Hippocampal formation (tissue), 2 donors: ENCODE measurements at places on chromosomes 7 and 10.

- DNase-seq = no peak
Observed at GRCh38 chr7:4700577-4701235, 18.6 kb downstream of the FOXK1 start.

DNA sequence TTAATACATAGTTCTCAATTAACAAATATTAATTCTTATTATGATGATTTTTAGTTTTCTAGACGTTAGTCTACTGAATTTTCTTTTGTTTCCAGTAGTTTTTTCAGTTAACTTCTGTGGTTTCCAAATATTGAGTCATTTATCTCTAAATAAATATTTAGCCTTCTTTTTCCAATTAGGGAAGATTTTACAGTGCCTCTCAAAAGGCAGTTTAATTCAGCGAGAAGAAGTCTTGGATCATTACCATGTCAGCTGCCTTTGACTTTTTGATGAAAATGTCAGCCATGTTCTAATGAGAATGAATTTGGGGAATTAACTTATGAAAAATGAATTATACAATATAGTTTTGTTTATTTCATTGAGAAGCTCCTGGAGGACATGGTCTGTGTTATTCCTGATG is 90.0 kb downstream of the CDK14 start:
- no peak for DNase-seq

GRCh38 chr7:95318501-95319100 is 5.7 kb downstream of the PON1 start:
- DNase-seq = no peak

GRCh38 chr10:76901701-76902100 is 735.9 kb downstream of the KCNMA1 start:
- DNase-seq = no peak

DNA sequence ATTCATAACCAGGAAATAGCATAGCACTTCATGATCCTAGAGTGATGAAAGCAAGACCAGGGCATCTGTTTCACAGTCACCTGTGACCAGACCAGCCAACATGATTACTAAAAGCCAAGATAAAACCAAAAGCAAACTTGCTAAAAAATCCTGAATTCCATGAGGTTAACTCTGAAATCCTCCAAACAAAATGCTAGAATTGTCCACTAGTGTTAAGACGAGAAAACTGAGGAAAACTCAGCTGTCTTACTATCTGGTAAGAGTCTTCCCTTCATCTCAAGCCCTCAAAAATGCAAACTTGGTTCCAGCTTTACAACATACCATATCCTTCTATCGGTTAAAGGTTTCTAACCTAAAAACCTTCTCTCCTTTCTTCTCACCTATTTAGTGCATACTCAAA is 1.3 kb upstream of the NPM3 start:
- DNase-seq = no peak

GRCh38 chr7:111138193-111138569 is 47.3 kb downstream of the LRRN3 start:
- peak; percentile 8 for DNase-seq

DNA sequence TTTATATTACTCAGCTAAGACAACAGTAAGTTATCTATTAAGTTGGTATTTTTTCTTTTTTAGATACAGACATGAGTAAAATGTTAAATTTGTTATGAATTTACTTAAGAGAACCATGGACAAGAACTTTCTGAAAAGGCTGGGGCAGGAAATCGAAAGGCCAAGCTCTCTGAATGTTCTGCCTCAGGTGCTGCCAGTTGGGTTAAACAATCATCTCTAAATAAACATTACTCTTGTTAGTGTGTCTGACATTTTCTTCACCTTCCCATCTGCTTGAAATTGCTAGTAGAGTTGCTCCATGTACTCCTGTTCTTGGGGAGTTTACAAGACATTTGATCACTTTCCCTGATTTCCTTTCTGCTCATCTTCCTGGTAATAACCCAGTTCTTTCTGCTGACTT is 87.5 kb downstream of the ANKRD7 start:
- no peak for DNase-seq

DNA sequence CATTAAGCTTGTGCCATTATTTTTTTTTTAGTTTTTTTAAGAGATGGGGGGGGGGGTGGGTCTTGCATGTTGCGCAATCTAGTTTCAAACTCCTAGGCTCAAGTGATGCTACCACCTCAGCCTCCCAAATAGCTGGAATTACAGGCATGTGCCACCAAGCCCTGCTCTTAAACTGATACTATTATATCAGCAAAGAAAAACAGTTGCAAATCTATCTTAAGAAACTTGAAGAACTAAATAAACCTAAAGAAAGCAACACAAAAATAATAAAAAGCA is 47.5 kb downstream of the BRAF start:
- no peak for DNase-seq

DNA sequence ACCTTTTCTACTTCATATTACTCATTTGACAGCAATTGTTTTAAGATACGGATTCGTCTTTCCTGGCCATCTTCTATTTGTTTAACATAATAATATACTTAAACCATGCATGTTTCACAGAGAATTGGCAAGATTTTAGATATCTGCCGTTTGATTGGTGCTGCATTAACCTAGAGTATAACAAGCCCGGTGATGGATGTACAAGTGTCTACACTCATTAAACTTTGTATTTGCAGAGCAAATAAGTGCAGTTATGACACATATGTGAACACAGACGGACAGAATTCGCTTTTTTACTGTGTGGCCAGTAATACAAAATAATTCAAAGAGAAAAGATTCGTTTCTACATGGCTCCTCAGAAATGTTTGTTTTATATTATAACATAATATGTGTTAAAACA is 116.1 kb downstream of the ARL4A start:
- DNase-seq = no peak

GRCh38 chr10:127877699-127878098 is 15.0 kb downstream of the CLRN3 start:
- no peak for DNase-seq

GRCh38 chr7:20198260-20198659 is 18.9 kb downstream of the MACC1 start:
- no peak for DNase-seq

GRCh38 chr10:93123766-93124165 is 50.1 kb downstream of the CYP26A1 start:
- no peak for DNase-seq

DNA sequence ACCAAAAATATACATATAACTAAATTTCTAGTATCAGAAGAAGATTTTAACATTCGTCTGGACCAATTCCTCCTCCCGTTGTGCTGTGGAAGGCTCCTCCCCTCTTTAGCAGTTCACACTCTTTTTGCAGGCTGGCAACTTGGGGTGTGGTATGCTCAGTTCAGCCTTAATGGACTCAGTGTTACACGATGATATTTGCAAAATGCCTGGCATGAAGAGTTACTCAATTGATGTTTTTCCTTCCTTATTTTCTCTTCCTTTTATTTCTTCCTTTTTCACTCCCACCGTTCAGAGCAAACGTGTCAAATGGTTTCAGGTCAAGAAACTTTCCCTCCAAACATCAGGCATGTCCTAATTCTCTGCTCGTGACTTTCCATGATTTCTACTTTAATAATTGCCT is 248.3 kb downstream of the PHF14 start:
- DNase-seq = no peak

DNA sequence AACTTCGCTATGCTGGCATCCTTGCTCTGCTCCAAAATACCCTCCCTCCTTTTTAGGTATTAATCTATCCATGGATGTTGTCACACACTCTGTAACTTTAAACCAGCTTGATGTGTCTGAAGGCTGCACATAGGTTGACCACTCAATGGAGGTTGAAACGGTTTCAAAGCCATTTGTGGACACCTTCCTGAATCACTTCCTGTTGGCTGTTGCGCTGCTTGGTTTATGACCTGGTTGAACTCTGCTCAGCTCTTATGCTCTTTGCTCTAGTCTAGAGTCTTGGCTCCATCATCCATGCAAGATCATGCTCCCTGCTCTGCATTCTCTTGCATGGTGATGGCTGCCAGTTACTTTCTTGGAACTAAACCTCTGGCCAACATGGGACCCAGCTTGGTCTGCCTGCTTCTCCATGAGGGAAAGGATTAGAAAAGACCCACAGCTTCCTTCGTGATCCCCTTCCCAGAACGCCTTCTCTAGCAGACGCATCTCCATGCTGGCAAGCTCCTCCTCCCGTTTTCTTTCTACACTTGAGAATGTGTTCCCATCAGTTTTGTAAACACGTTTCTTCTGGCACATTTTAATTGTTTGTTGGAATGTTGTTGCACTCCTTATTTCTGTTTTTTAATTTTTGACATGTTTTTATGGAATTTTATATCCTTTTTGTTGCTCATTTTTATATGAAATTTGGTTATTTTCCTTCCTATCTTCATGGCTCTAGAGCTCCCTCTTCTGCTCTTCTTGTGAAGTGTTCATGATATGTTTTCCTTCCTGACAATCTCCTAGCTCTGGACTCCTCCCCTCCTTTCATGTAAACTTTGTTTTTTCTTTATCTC is 149.8 kb downstream of the XPNPEP1 start:
- DNase-seq = no peak

- no peak for DNase-seq
Observed at GRCh38 chr7:8177109-8177933, 84.6 kb downstream of the ICA1 start.

DNA sequence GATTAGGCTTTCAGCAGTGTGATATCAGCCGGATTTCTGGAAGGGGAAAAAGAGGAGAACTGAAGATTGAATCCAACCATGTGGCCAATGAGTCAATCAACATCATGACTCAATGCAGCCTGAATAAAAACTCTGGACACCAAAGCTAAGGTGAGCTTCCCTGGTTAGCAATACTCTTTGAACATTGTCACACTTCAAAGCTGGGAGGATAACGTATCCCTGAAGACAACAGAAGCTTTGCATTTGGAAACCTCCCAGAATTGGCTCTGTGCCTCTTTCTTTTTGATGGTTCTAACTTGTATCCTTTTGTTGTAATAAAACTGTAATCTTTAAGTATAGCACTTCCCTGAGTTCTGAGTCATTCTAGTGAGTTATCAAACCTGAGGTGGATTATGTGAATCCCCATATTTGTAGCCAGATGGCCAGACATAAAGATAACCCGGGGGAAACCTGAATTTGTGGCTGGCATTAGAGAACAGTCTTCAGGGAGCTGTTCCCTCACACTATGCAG is 284.4 kb downstream of the IPMK start:
- no peak for DNase-seq

- DNase-seq = no peak
Observed at GRCh38 chr7:22356010-22356691, 803 bp downstream of the RAPGEF5 start.

DNA sequence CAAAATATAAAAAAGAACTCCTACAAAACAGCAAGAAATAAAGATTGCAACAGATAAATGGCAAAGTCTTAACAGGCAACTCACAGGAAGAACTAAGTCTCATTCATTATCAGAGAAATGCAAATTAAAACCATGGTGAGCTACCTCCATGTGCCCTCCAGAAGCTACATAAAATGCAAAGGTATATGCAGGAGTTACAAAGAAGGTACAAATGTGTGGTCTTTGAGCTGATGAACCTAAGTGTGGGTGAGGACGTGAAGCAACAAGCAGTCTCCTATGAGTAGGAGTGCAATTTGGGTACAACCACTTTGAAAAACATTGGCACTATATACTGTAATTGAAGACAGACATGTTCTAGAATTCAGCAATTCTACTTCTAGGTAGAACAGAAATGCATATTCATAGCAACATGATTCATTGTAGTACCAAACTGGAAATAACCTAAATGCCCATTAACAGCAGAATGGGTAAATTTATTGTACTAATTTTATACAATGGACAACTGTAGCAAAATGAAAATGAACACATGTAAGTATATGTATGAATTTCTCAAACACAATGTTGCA is 61.6 kb upstream of the KCNMA1 start:
- DNase-seq = no peak

DNA sequence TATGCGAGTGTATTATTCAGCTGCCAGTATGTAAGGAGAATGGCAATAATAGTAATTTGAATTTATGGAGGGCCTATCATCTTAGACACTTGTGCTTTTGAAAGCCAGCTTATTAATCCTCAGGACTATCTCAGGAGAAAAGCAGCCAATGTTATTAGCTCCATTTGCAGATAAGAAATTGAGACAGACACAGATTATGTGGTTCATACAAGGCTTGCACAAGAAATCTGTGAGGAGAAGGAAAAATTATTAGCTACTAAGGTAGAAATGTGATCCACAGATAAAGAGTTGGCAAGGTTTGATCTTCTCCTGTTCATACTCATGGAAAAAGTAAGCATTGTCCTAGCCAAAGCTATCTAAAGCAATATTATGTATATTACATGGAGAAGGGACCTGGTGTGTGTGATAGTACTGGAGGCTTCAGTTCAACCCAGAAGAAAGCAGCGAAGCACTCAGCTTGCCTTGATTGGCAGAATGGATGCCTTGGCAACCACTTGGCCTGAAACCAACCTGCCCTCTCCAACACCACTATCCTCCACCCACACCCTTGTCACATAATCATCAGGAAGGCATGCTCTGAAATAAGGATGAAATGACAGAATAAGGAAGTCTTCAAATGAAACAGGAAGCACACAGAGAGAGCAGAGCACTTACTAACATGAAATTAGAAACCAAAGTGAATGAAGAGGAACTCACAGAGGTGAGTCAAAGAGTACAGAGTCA is 18.0 kb downstream of the MACC1 start:
- DNase-seq = no peak

GRCh38 chr10:114732931-114733330 is 74.9 kb upstream of the ABLIM1 start:
- no peak for DNase-seq

GRCh38 chr10:87092861-87093631 is 1.6 kb downstream of the GLUD1 start:
- DNase-seq = no peak

GRCh38 chr7:55028011-55028410 is 9.2 kb downstream of the EGFR start:
- no peak for DNase-seq

DNA sequence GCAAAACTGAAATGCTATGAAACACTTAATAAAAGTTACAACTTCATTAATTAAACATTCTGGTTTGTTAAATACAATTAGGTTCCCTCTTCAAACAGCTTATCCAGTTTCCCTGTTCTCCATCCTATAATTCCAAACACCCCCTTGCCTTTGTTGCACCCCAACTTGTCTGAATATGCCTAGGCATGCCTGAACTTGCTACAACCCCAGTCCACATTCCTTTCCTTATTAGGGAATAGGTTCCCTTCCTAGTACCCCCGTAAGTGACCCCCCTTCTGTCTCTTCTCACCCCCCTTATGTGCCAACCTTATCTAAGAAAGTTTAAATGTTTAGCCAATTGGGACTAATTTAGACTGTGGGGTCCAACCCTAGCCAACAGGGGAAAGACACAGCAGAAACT is 295.7 kb upstream of the GALNT17 start:
- no peak for DNase-seq

DNA sequence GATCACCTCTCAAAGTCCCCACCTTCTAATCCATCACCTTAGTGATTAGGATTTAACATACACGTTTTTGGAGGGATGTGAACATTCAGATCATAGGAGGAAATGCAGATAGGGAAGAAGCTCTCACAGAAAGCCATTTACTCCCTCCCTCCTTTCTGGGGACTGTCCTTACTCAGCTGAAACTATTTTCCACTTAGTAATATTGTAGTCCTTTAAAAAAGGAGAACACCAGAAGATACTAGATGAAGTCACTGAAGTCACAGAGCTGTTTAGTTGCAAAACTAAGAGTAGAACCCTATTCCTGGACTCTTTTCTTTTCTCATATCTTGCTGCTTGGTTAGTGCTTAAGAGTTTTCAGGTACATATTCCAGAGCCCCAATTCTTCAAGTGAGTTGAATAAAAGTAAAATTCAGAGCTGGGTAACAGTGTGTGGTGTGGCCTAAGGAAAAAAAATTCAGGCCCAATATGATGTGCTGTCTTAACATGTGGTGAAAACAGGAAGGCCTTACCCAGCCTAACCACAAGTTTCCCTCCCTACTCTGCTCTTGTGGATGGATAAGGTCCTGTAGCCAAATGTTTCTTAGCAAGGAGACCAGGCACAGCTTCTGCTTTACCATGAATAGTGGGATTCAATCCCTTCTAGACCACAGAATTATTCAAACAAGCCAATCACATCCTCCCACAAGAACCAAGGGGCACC is 135.7 kb downstream of the INHBA start:
- DNase-seq = no peak
